ENCODE measurements at places on chromosomes 3 and 15. TPM values are rescaled to one million over a fixed set of nuclear protein-coding genes. Genes with fewer than 3 reads are reported as not detected.

CLDN18 gene
- 128 TPM for polyA plus RNA-seq

CHRFAM7A gene
- polyA plus RNA-seq: 0.25 TPM

XXYLT1 gene
- polyA plus RNA-seq: 6.9 TPM

SAMD7 gene
- polyA plus RNA-seq: not detected

ISL2 gene
- 2.1 TPM for polyA plus RNA-seq

GOLGA8F gene
- not detected for polyA plus RNA-seq

AVEN gene
- 14.4 TPM for polyA plus RNA-seq

SLC6A6 gene
- 6.8 TPM for polyA plus RNA-seq

GABRB3 gene
- 1.5 TPM for polyA plus RNA-seq

TRIM42 gene
- polyA plus RNA-seq: not detected

Data from stomach (tissue), 19 donors.